ENCODE measurements at places on chromosomes 6 and 20.

- no peak for DNase-seq
Observed at GRCh38 chr6:75691012-75691411, 58.0 kb upstream of the MYO6 start.

DNA sequence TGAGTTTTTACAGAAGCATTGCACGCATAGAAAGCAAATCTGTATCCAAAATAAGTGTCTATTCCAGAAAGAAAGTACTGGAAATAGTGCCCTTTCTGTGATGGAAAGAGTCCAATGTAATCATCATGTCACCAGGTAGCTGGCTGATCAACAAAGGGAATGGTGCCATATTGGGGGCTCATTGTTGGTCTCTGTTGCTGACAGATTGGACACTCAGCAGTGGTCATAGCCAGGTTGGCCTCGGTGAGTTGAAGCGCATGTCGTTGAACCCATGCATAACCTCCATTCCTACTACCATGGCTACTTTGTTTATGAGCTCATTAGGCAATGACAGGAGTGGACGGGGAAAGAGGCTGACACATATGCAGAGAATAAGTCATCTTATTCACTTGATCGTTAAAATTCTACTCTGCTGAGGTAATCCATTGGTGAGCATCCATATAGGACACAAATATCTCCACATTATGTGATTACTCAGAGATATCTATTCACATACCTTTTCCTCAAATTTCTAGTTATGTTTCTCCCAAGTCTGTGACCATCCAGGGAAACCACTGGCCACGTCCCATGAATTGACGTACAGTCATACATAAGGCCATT is 560.5 kb downstream of the HAO1 start:
- no peak for DNase-seq

DNA sequence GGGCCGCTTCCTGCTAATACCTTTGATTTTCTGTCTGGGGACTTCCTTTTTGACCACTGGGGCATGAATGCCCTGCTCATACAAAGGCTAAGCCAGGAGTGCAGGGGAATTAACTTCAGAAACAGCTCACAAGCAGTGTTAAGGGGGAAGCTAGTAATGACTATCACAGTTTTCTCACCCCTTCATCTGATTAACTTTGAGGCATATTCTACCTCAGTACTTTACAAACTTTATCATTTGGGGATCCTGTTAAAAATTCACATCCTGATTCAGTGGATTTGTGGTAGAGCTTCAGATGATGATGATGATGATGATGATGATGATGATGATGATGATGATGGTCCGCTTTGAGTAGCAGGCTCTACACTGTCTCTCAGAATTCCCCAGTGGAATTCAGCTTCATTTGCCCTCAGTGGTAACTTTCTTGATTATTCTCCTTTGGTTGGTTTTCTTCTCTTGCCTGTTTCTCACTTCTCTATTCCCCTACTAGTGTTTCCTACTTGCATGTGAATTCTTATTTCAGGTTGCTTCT is 78.4 kb upstream of the TMEM170B start:
- no peak for DNase-seq

DNA sequence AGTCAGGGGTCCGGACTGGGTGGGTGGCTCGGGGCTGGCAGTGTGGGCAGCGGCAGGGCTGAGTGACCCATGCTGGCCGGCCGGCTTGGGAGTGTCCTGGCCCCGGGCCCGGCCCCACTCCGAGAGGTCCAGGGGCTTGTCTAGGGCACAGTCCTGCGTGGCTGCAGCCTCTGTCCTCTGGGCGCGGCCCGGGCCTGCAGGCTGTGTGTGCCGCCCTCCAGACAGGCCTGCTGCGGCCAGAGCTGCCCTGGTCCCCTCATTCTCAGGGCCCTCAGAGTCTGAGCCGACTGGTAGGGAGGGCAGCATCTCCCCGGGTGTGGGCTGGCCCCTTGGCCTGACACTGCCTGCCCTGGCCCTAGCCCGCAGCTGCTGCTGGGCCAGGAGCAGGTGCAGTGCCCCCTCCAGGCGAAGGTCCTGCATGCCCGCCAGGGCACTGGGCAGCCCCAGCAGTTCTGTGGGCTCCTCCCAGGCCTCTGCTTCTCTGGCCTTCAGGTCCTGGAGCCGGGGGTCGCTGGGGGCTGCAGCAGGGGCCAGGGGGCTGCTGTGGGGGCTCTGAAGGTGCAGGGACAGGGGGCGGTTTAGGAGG is 6.9 kb upstream of the CABLES2 start:
- DNase-seq: peak; percentile 45

DNA sequence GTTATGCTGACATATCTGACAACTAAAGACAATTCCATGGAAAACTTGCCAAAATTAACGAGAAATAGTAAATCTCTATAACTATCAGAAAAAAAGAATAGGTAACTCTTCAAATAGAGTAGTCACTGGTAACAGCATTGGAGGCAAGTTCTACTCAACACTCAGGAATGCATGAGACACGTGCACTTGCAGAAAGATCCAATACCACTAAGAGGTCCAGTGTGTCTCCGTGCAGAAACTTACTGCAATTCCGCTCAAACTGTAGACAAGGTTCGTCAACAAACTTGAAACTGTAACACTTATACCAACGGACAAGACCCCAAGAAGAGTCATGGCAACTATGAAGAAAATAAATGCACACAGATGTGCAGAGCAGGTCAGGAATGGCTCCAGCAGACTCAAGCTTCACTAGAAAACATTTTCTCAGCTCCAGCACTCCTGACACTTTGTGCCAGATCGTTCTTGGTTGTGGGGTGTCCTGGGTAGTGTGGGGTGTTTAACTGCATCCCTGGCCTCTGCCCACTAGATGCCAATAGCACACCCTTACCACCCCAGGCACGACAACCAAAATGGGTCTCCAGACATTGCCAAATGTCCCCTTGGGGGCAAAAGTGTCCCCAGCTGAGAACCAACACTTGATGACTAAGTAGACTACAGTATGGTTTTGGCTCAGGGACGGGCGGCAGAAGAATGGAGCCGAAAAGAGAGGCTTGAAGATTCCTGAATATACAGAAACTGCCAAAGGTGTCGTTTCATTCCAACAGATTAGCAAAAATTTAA is 134.8 kb downstream of the DTNBP1 start:
- DNase-seq: peak; percentile 2

DNA sequence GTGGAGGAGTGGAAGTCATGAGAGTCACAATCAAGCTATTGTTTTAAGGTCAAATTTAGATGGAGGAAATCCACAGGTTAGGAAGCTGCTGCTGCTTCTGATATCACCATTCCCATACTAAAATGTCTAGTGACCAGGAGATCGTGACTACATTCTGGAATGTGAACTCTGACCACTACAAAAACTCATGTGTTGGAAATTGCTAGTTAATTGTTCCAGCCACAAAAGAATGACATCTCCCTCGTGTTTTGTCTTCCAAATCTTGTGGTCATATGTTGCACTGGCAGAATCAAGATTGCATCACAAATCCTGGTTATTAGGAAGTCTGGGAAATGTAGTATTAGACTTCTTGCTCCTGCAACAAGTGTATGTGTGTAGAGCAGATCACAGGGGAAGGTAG is 441.9 kb downstream of the CD109 start:
- no peak for DNase-seq

DNA sequence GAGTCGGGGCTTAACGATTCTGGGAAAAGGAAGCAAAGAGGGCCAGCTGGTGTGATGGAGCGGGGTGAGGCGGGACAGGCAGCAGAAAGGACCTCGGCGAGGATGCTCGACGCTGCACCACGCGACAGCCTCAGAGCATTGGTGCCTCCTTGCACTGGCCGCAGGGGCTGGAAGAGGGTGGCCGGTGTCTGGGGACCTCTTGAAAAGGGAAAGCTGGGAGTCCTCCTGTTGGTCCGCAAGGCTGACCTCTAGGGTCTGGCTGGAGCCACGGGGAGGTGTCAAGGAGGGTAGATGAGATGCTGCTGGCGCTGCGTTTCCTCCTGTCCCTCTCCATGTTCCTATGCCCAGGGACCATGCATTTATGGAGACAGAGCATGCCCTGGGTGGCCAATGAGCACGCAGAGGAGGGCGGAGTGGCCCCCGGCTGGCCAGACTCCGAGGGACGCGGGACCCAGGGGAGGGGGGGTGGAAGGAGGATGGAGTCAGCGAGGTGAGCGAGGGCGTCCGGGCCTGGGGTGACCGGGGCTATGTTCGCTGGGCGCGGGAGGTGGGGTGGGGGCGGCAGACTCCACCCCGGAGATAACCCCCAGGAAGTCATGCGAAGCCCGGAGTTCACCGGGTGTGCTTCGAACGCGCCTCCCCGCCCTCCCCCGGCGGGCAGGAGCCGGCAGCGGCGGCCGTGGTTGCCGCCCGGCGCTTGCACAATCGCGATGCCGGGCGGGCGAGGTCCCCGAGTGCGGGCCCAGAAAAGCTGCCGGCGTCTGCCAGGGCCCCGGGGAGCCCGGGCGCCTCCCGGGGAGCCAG is at the start of gene CYP24A1:
CYP24A1 (minus strand) TSS at position 334 of the 804 bp plus-strand sequence. CDS start 407 bp downstream, outside the sequence.
- no peak for DNase-seq

DNA sequence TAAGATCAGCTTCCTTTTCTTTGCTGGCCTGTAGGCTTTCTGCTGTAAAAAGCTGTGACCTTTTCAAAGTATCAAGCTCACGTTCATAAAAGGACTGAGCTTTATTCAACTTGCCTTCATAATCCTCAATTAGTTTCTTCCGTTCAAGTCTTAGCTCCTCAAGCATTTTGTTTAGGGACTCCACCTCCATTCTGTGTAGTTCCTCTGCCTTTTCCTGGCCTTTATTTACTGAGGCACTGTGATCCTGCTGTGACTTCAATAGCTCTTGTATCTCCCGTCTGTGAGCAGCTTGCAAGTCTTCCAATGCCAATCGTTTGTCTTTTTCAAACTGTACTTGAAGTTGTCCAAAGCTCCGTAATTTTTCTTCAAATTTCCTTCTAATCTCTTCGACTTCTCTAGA is 54.4 kb downstream of the FAM184A start:
- no peak for DNase-seq

- no peak for DNase-seq
Observed at GRCh38 chr6:54988576-54988975, 142.0 kb downstream of the FAM83B start.

DNA sequence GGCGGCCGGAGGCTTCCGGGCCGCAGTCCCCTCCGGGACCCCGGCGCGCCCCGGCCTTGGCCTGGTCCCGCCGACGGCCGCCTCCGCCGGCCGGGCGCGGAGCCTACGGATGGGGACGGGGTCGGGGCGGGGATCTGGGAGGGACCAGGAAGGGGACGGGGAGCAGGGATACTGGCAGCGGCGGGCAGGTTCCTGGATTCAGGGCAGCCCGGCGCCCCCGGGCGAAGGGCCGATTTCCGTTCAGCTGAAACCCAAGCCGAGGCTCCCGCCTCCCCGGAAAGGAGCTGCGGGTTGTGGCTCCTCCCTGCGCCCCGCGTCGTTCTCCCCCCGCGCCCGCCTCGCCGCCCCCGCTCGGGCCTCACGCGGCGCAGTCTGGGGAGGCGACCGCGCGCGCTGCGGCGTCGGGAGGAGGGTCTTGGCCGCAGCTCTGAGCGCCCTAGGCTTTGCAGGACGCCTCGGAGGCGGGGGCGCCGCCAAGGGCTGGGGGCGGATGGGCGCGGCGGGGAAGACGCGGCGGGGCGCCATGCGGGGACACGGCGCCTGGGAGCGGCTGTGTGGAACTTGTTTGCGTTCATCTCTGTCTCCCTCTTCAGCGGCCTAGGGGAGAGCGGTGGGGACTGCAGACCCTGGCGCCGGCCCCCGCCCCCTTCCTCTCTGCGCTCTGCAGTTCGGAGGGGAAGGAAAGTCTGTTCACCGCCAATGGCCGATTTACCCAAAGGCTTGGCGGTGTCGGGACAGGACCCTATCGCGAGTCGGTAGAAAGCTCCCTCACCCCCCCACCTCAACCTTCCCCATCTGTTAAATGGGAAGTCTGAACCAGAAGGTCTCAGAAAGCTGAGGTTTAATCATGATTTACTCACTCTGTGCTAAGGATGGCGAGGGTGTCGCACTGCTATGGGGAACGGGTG is 22.7 kb upstream of the TMEM181 start:
- DNase-seq: peak; percentile 81

DNA sequence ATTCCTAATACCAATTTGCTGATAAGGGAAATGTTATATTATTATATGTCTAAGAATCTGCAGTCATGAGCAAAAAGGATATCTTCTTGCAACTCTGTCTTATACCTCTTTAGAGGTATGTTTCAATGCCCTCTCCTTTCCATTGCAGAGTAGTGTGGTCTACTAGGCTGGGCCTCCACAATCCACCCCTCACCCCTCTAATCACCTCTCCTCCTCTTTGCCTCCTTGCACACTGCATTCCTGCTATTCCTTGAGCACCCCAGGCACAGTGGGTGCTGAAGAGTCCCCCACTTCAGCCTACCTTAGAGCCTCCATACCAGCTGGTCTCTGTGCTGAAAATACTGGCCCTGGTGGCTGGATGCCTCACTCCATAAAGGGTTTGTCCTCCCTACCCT is 26.9 kb downstream of the ARMC2 start:
- DNase-seq: no peak

DNA sequence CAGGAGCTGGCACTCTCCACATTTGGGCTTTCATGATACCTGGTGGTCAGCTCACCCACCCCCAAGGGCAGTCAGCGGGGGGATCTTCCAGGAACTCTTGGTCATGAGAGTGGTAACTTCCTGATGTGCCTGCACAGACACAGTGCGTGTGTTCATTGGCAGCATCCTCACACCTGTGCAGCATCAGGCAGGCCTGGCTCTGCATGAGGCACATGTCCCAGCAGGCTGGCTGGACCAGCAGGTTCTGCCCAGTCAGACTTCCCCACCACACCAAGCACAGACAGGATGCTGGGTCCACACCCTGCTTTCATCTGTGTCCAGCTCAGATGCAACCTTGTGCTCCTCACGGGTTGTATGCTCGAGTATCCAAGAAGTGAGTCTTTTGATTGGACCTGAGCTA is 15.7 kb upstream of the UNC93A start:
- DNase-seq: no peak

- DNase-seq: no peak
Observed at GRCh38 chr6:137973201-137973600, 106.1 kb downstream of the TNFAIP3 start.

- DNase-seq: no peak
Observed at GRCh38 chr20:10288954-10289646, 70.5 kb downstream of the SNAP25 start.

- DNase-seq: no peak
Observed at GRCh38 chr6:20542927-20543602, 8.8 kb downstream of the CDKAL1 start.

DNA sequence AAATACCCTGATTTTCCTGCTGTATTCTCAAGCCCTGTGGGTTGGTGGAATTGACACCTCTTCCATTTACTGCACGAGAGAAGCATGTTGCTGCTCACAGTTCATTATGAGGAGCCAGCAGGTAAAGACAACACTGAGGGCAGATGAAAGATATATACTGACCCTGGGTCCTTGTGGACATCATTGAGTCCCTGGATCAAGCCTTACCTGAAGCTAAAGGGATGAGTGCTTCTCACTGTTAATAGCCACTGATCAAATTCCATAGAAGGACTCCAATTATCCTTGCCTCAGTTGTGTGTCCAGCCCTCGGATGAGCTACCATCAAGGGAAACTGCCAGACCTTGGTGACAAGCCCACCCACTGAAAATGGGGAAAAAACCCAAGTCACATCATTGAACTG is 7.7 kb upstream of the SIGLEC1 start:
- DNase-seq: no peak

DNA sequence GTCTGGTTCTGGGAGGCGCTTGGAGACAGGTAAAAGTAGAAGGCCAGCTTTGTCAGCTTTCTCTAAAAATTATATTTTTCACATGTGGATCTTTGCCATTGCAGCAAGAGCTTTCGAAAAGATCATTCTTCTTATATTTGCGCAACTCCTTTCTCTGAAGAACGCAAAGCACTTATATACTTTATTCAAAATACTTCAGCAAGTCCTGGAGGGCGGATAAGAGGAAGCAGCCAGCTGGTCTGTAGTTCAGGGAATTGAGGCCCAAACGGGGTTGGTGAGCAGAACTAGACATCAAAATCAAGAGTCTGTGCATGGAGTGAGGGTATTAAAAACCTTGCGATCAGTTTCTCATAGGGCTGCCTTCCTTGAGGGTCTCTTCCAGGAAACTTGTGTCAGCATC is 182.3 kb downstream of the DTNBP1 start:
- DNase-seq: no peak

Data from WERI-Rb-1 (cell line).